Dermis blood vessel endothelial cell (primary cell): ENCODE measurements at places on chromosomes 4 and X. TPM values are rescaled to one million over a fixed set of nuclear protein-coding genes. Genes with fewer than 3 reads are reported as not detected.

DNA sequence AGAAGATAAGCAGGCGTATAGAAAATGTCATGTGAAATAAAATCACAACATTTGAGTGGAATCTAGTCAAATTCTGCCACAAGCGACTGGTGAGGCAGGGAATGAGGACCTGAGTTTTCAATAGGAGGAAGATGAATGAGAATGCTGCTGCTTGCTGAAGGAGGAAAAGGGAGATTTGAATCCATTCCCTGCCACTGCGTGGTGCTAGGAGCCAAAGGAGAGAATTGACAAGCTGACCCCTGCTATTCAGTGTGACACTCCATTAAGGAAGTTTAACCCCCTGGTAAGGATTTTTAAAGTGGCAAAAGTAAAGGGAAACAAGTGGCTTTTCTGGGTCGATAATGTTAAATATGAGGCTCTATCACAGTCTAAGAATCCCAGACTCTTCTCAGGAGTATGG is 314.0 kb downstream of the NAF1 start:
- no peak for DNase-seq

GRCh38 chrX:133892337-133892736 is 93.1 kb downstream of the GPC3 start:
- DNase-seq = no peak

The LNX1 gene
- total RNA-seq = 3.1 TPM in 2 replicates

DNA sequence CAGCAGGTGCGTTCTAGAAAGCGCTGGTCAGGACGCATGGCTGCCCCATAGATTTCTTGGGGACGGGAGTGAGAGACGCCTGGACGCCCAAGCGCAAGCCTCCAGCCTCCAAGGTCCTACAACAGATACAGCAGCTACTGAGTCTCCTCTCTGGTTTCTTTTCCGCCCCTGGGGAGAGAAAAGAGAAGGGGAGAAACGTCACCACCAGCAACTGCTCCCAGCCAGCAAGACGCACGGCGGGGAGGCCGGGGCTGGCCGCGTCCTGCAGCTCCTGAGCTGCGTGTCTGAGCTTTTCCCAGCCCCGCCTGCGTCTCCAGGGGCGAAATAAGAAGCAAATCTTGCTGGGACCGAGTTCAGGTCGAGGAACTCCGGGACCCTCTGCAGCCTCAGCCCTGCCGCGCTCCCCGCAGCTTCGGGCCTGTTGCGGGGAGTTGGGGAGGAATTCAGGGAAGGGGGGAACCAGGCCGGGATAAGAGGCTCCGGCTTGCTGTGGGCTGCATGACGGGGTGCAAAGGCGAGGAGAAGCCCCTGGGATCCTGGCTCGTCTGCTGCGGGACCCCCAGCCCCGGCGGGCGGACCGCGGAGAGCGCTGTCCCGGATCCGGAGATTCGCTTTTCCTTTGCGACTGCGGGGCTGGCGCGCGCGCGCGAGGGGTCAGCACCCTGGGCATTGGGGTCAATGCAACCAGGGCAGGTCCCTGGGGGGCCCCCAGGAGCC is 6.8 kb upstream of the SHOX start:
- peak; percentile 21 for DNase-seq

The HTR2C gene
- total RNA-seq = not detected in 2 replicates

GRCh38 chr4:124684301-124684700 is 28.2 kb downstream of the ANKRD50 start:
- no peak for DNase-seq

DNA sequence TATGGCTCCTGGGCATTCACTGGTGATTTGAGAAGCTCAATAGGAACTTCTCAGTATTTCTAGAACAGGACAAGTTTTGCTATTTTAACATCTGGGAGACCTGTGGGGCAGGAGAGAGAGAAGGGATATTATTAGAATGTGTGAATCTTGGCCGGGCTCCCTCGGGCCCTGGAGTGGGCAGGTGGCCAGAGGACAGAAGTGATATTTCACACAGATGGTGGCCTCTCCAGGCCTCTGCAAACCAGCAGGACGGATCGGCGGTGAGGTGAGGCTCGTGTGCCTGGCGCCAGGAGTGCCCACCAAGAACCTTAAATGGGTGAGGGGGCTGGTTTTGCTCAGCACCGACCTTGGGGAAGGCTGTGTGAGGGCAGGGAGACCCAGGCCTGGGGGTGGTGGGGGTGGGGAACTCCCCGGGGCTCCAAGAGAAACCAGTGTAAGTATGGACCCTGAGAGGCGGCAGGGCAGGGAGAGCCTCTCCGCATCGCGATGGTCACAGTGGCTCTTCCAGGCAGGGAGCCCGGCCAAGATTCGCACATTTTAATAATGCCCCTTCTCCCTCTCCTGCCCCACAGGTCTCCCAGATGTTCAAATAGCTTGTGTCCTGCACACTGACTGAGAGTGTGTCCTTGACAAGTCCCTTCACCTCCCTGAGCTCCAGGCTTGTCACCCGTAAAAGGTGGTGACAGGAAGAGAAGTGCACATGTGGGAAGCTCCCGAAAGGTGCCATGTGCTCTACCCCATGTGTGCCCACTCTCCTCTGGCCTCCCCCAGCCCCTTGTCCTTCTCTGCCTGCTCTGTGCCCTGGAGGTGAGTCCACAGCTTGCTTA is 64.9 kb downstream of the SORCS2 start:
- no peak for DNase-seq

GRCh38 chr4:164803702-164804101 is 49.8 kb downstream of the SMIM31 start:
- no peak for DNase-seq

DNA sequence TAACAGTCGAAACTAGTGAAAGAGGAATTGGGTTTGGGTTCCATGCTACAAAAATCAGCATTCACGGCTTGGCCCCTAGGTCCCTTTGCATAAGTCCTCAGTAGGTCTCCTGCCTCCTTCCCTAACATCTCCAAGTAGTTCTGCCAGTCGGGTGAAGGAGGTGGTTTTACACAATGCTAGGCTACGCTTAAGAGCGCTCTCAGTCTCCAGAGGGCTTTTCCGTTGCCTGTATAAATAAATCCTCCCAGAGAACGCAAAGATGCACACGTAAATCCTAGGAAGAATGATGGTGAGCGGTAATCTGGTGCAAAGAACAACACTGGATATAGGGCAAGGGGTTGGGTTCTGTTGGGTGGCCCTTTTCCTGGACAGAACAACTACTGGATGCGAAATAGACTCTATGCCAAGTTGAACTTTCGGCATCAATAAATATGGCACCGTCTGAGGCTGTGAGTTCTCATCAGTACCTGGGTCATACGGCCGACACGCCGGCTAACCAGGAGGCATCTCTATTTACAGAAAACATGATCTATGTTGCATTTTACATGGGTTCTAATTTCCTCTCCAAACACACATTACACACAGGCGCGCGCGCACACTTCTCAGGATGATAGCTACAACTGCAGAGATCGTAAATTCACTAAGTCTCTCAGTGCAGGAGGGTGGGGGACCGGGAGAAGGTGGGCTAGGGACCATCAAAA is 1.3 kb downstream of the CAMK2D start:
- DNase-seq = peak; percentile 62

- DNase-seq = no peak
Observed at GRCh38 chr4:23775694-23776093, 114.2 kb downstream of the PPARGC1A start.

GRCh38 chrX:39174772-39175417 is 373.6 kb downstream of the MID1IP1 start:
- DNase-seq = no peak

GRCh38 chrX:119684916-119685224 is 8.1 kb downstream of the SEPTIN6 start:
- no peak for DNase-seq

- DNase-seq = no peak
Observed at GRCh38 chrX:44228621-44229020, 114.9 kb downstream of the EFHC2 start.

The ANK2 gene
- total RNA-seq = 41.4 and 65.1 TPM in 2 replicates

DNA sequence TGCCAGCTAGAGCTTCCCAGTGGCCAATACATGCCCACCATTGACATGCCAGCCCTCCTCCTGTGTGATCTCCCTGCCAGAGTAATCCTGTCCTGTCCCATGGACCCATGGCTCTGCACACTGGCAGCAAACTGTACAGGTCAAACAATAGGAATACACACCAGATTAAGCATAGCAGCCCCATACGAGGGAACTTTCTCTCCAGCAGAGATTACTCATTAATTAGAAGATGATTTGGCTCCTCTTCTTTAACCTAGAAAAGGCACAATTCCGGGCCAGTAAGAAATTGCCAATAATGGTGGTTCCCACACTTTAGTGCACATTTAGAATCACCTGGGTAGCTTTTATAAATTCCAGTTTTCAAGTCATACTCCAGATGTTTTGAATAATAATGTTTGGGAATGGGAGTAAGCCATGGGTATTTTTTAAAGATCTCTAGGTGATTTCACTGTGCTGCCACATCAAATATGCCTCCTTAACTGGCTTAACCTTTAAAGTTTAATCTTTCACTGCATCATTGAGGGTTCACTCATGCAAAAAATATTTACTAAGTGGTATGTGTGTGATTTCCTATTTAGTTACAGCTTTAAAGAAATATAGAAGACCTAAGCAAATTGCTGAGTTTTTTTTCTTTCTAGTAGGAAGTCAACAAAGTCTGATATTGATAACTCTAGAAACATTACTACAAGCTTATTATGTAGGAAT is 277.6 kb upstream of the NWD2 start:
- no peak for DNase-seq

The ZNF141 gene
- 12.7 and 14.8 TPM in 2 replicates for total RNA-seq

The MAP9 gene
- 0.17 and 0.19 TPM in 2 replicates for total RNA-seq

- no peak for DNase-seq
Observed at GRCh38 chr4:176358083-176358469, 38.3 kb downstream of the SPCS3 start.

DNA sequence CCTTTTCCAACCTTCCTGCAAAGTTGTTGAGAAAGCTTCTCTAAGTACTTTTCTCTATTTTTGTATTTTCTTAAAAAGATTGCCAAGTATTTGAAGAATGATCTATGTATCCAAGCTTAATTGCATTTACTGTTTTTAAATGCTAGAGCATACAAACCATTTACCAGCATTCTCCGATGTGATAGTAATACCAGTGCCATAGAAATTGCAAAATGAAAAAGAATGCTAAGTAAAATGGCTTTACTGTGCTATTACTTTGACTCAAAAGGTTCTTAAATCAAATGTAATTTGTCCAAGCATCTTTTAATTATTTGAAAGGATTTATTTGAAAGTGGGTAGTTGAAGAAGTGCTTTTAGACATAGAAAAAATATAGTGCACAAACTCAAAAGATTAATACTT is 1183.2 kb downstream of the RAPGEF2 start:
- no peak for DNase-seq

The ZAR1 gene
- not detected in 2 replicates for total RNA-seq

DNA sequence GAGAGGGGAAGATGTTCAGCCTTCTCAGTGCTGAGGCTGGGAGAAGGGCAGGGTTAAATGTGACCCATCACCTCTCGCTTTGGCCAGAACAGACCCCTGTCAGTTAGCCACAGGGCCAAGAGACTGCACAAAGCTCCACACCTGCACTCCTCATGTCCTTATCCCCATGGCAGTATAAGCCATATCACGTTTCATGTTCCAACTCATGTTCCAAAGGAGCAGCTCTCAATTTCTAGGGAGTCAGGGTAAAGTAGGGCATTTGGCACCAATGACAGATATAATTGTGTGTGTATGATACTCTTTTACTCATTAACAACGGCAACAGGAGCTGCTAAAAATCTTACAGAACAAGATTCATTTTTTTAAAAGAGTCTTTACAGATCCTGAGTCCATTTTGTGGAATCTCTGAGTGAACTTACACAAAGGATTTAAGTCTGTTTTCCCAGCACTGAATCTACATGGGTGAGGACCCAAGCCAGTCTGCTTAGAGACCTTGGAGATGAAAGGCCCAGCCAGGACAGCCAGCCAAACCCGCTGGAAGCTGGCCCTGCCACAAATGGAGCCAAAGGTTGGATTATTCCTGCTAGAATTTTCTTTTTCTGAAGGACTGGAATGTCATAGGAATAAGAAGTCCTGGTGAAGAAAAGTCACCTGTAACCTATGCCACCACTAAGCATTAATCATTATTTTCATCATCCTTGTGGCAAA is 129.1 kb upstream of the SMAD1 start:
- no peak for DNase-seq

- DNase-seq = no peak
Observed at GRCh38 chrX:137245183-137245582, 211.4 kb upstream of the GPR101 start.

DNA sequence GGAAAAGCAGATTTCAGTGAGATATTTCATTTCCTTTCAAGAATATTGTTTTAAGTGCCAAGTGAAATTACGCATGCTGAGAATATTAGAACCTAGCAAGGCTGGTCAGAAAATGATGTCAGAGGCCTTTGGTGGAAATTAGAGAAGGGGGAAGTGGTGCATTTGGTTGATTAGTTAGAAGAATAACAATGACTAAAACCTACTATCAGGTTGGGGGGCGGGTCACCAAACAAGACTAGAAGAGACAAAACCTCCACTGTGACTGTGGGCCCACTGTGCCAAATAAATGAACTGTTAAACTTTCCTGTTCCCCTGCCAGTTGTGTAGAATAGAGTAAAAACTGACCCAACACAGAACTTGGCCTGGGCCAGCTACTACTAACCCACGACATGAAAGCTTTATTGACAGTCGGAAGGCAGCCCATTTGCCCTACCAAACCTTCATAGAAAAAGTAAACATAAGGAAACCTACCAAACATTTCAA is 2.9 kb downstream of the RAPGEF2 start:
- DNase-seq = peak; percentile 87

DNA sequence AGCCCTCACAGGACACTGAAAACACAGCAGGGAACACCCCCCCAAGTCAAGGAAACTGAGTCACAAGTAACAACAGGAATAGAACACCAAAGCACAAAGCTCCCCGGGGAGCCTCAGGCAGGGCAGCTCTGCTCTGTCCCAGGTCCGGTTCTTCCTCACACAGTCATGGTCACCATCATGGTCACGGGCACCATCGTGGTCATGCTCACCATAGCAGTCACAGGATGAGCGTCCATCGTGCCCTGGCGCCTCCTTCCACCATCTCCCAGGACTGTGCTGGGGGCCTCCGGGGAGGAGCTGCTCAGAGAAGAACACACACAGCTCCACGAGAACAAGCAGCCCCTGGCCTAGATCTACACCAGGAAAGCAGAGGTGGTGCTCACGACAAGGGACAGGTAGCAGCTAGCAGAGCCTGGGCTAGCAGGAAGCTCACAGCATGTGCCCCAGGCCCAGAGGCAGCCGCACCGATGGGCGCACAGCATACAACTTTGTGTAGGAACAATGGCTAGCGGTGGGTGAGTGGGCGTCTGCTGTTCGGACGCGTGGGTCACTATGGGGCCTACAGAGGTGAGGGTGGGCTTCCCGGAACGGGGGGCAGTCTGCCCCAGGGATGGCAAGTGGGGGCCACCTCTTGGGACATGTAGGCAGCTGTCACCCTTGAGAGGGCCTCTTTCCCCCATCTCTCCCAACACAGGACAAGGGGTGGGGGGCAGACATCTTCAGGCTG is 3.4 kb downstream of the PNMA6F start:
- DNase-seq = no peak

The CFI gene
- total RNA-seq = 94.8 and 132 TPM in 2 replicates

- DNase-seq = no peak
Observed at GRCh38 chrX:87896057-87896456, 378.5 kb downstream of the KLHL4 start.

The MXD4 gene
- total RNA-seq = 92.1 and 94.1 TPM in 2 replicates

DNA sequence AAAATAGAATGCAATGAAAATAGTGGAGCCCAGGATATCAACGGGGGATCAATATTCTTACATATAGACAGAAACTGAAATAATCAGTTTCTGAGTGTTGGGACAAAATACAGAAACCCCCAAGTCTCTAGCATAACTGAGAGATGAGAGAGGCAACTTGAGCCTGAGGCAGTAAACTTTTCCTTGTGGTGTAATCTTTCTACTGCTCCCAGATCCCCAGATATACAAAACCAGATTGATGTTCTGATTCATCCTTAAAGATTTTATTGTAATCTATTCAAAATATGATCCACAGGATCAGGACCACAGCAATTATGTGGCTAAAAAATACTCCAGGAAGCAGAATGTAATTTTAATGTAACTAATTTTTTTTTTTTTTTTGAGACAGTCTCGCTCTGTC is 2282.6 kb downstream of the ARAP2 start:
- DNase-seq = no peak

The LAP3 gene
- 217 and 395 TPM in 2 replicates for total RNA-seq
